NCI-H1436 (cell line): ENCODE measurements at places on chromosomes 2 and 18.
A peak's percentile ranks its signal among the peaks of the same experiment; 100 is the strongest.

DNA sequence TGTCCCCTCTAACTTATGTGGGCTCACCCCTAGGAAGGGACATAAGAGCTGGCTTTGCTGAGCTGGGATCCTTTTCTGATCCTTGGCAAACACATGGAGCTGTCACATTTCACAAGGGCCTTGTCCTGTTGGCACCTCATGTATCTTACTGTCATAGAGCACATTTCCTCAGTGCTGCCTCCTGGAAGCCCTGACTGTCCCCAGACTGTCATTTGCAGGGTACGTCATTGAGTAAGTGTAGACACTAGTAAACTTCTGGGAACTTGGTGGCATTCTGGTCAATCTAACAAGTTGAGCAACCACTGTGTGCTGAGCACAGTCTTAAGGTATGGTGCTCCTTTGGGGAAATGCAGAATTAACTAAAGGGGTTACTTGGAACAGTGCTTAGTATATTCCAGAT, 94.5 kb upstream of the IL1R2 start:
- no peak for DNase-seq

GRCh38 chr2:55420871-55421270, 1.2 kb upstream of the CCDC88A start:
- peak; percentile 10 for DNase-seq

- no peak for DNase-seq
These were observed 53.8 kb downstream of the CYP27C1 start for GRCh38 chr2:127166231-127166860.

GRCh38 chr2:206361407-206362045, 81.8 kb upstream of the ADAM23 start:
- no peak for DNase-seq

DNA sequence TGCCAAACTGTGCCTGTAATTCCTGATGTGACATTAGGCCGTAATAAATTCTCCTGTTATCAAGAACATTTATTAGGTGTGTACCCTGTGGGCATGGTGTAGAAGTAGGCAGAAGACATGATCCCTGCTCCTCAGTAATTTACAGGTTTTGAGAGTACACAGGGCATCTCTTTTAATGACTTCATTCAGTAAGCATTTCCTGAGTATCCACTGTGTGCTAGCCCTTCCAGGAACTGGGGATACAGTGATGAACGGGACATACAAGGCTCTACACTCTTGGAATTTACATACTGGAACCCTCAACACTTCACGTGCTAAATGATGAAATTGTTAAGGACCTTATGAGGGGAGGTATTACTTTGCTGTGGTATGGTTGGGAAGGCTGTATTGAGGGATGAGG, 30.2 kb downstream of the DIS3L2 start:
- no peak for DNase-seq

GRCh38 chr2:150478200-150478974, 9.1 kb downstream of the RND3 start:
- DNase-seq: no peak
